ENCODE measurements at places on chromosomes 5 and 9. TPM values are rescaled to one million over a fixed set of nuclear protein-coding genes. Genes with fewer than 3 reads are reported as not detected.

FGF1 gene
- total RNA-seq, result 11.5 TPM

BTNL8 gene
- total RNA-seq, result 0.12 TPM

ALDH1A1 gene
- total RNA-seq, result not detected

FCN2 gene
- total RNA-seq, result not detected

HAPLN1 gene
- total RNA-seq, result not detected

PTGR1 gene
- total RNA-seq, result 86.5 TPM

Measured in RPMI7951 (cell line).